GM23338 (cell line): ENCODE measurements at places on chromosomes 13 and 19. TPM values are rescaled to one million over a fixed set of nuclear protein-coding genes. Genes with fewer than 3 reads are reported as not detected.
A peak's percentile ranks its signal among the peaks of the same experiment; 100 is the strongest.

The ZNF497 gene
- total RNA-seq = 1.0 and 2.0 TPM in 2 replicates

The TTYH1 gene
- 31.8 and 40.8 TPM in 2 replicates for total RNA-seq

The LGALS4 gene
- total RNA-seq = 0.87 TPM in 1 of 2 replicates, not detected in the other

The PAN3 gene
- total RNA-seq = 52.5 and 58.2 TPM in 2 replicates

The FAM216B gene
- not detected in 2 replicates for total RNA-seq

The PRSS57 gene
- not detected in 2 replicates for total RNA-seq

The PALM3 gene
- 40.2 and 45.8 TPM in 2 replicates for total RNA-seq

The PSG4 gene
- total RNA-seq = not detected in 2 replicates

DNA sequence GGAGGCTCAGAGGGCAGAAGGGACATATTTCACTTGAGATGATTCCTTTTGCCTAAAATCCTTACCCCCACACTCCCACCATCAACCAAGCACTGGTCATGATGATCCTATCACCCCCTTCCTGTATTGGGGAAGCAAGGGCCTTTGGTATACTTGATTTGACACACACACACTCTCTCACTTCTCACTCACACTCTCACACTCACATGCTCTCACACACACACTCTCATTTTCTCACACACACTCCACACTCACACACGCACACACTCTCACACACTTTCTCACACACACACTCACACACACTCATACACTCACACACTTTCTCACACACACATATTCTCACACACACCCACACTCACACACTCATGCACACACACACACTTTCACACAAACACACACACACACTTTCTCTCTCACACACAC lies 8.6 kb downstream of the RGCC start:
- DNase-seq = no peak

DNA sequence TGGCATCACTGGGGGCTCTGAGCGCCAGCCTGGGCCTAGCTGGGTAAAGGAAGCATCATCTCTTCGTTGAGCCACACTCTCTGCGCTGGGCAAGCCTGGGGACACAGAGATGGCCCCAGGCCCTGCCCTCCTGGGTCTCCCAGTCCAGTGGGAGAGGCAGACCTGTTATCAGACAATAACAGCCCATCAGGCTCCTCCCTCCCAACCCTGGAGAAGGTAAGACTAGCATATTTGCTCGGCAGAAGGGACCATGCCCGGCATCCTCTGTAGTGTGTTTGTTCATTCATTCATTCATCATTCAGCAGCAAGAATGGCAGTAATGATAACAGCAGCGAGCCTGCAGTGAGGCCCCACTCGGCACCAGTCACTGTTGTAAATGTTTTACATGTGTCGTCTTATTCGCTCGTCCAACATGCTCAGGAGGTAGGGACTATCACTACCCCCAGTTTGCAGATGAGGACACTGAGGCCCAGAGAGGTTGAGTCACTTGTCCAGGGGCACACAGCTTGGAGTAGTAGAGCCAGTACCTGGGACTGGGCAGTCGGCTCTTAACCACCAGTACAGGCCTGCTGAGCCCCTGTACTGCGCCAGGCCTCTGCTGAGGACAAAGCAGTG lies 33.2 kb downstream of the PAK4 start:
- no peak for DNase-seq

- DNase-seq = peak; percentile 33
These were observed 4.1 kb downstream of the IER2 start for GRCh38 chr19:13154241-13154778.

DNA sequence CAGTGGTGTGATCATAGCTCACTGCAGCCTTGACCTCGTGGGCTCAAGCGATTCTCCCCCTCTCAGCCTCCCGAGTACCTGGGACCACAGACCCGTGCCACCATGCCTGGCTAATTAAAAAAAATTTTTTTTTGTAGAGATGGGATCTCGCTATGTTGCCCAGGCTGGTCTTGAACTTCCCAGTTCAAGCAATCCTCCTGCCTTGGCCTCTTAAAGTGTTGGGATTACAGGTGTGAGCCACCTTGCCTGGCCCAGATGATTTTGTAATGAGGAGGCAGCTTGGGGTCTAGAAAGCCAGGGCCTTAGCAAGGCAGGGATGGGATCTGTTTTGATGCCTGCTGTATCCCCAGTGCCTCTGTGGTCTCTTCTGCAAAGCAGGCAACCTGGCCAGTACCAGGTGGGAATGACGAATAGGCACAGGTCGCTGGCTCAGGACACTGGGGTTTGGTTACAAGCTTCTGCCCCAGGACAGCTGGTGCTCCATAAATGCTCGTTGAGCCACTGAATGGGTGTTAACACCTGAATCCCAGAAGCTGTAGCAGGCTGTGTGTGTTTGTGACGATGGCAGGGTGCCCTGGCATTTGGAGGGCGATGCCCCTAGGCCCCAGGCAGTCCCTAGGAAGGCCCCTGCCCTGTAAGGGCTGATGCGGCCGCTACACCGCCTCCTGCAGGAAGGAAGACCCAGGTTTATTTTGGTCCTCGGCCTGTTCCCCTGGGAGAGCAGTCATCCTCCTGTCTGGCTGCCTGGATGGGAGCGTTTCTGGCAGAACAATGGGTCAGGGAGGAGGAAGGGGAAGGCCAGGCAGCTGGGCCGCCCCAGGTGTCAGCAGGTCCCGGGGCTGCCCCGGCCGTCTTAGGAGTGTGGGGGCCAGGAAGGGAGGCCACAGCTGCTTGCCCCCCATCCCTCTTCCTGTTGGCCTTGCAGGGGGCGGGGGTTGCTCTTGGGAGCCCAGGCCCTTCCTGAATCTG lies 8.6 kb downstream of the TNFAIP8L1 start:
- DNase-seq = peak; percentile 63

- peak; percentile 14 for DNase-seq
These were observed 1660.3 kb downstream of the EFNB2 start for GRCh38 chr13:104875038-104875754.

GRCh38 chr13:99071211-99071610 lies 93.3 kb upstream of the DOCK9 start:
- no peak for DNase-seq

DNA sequence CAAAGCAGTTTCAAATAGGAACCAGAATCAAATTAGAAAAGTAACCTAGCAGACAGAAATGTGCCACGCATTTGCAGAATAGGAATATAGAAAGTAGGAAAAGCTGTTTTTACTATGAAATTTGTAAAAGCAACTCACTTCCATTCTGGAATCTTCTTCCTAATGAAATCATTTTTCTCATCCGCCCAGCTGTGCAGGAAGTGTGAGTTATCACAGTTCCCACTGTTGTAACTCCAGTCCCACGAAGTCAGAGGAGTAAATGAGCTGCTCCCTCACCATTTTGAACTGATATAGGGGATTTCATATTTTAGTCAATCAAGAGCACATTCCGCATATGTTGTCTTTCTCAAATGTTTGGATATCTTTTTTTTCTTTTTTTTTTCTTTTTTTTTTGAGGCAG lies 230.8 kb downstream of the TBC1D4 start:
- DNase-seq = no peak

DNA sequence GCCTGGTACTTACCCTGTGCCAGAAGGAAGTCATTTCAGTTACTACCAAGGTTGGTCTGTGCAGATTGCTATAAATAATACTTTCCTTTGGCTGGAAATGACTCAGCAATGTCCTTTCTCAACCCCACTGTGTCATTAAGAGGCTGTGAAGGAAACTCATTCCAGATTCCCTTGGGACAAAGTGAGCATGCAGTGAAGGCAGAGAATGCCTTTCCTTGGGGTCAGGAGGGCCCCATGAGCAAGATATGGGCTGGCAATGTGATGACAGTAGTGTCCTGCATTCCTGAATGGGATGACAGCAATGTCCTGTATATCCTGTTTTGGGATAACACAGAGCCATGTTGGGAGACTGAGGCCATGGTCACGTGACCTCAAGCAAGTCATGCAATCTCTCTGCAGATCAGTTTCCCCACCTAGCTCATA lies 213.1 kb upstream of the TMTC4 start:
- no peak for DNase-seq

DNA sequence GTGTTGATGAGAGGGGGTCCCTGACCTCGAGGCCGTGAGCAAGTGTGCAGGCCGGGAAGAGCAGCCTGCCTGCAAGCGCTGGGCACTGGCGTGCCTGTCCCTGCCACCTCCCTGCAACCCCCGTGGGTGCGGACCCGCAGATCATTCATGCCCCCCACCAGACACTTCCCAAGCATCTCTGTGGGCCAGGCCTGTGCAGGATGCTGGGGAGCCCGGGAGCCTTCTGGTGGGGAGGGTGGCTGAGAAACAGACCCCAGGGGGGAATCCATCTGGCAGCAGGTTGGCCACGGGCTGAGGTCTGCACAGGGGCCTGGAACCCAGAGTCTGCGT lies 18.4 kb upstream of the CACTIN start:
- no peak for DNase-seq

DNA sequence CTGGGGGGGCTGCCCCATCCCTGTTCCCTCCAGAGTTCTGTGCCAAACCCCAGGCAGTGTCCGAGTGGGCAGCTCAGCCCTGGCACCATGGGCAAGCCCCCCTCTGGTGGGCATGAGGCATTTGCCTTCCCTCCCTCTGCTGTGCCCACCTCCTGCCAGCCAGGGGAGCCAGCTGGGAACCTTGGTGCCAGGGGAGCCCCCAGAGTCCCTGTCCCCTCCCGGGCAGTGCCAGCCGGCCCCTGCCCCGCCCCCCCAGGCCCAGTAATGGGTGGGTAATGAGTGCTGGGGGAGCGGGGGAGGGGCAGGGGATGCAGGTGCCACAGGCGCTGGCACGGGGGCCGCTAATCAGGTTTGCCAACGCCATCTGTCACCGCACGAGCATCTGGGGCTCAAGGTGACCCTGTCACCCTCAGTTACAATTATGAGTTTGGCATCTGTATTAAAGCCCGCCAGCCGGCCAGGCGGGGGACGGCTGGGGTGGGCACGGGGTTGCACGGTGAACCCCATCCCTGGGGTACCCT lies 5.9 kb downstream of the DAND5 start:
- no peak for DNase-seq

DNA sequence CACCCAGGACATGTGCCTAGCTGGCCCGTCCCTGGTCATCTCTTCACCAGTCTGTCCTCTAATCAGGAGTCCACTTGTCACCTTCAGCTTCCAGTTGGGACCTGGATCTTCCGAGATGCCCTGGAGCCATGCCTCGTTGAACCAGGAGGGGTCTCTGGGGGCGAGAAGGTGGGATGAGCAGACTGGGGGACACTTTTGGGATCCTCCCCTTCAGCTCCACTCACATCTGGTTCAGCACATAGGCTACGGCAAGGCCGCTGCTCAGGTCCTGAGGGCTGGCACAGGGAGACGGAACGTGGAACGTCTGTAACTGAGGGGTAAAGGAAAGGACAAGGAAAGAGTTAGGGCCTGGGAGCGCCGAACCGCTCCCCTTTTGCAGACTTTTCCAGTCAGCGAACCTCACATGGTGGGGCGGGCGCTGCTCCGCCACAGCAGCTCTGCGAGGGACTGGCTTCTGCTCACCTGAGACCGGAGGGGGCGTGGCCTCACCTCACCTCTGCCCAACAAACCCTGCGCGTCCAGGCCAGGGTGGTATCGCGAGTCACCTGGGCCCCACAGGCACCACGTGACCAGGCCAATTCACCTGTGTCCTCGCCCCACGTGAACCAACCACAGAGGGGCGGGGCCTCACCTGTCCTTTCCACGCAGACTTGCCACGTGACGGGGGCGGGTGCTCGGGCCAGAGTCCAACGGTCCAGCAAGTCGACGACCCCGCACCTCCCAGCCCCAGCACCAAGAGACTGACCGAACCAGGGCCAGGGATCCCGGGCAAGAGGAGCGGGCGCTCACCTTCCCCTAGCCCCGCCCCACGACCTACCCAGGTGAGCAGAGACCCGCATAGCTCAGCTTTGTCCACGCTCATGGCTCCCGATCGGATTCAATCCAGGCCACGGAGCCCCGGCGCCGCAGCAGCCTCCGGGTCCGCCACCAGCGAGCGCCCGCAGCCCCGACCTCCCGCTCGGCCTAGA lies at the start of gene HOOK2:
HOOK2 (minus strand) TSS at position 965 of the 968 bp plus-strand sequence; CDS start at position 862, 103 bp downstream.
- DNase-seq = peak; percentile 97

- no peak for DNase-seq
These were observed 236.5 kb downstream of the DCLK1 start for GRCh38 chr13:35894636-35895035.

GRCh38 chr13:103607995-103608394 lies 541.8 kb upstream of the SLC10A2 start:
- no peak for DNase-seq

DNA sequence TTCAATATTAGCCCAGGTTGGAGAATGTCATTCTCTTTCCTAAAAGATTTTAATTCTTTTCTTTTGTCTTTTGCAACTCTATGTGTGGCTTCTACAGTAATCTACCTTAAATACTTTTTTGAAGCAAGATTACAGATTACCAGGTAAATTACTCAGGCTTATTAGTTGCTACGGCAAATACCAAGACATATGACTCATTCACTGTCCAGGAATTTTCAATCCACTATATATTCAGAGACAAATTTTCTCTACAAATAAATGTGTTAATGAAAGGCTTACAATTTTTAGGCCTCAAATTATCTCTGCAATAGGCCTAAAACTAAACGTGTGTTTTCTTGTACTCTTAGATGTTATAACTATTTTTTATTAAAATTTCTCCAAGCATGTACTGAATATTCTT lies 631.3 kb downstream of the DIAPH3 start:
- no peak for DNase-seq

DNA sequence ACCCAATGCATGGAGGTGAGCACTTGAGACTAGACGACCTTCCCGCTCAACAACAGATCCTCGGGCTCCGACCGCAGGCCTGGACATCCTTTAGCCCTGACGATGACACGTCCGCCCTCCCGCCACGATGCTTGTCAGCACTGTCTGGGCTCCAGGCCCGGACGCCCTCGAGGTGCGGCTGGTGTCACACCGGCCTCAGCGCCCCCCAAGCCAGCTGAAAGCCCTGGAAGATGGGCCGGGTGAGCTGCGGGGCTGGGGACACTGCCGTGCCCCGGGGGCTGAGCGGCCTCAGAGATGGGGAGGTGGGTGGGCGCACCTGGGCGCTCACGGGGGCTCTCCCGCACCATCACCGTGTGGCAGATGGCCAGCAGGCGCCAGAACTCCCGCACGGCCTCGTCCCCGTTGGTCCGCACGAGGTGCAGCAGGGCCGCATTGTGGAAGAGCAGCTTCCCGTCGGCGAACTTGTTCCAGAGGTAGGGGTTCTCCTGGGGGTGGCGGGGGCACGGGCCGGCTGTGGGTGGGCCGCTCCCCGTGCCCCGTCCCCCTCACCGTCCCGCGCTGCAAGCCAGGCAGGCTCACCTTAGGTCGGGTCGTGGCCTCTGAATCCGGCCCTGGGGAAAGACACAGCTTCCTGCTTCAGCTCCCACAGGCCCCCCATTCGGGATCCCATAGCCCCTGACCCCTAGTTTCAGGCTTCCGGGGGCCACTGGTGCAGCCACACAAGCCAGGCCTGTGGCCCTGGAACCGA lies 15.5 kb downstream of the ATP8B3 start:
- DNase-seq = no peak

DNA sequence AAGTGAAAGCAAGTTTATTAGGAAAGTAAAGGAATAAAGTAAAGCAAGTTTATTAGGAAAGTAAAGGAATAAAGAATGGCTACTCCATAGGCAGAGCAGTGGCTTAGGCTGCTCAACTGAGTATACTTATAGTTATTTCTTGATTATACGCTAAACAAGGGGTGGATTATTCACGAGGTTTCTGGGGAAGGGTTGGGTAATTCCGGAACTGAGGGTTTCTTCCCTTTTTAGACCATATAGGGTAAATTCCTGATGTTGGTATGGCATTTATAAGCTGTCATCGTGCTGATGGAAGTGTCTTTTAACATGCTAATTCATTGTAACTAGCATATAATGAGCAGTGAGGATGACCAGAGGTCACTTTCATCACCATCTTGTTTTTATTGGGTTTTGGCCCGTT lies 194.3 kb downstream of the DLEU7 start:
- DNase-seq = no peak

GRCh38 chr19:2344381-2344870 lies 15.6 kb upstream of the TMPRSS9 start:
- DNase-seq = no peak

GRCh38 chr19:47489072-47489914 lies 5.3 kb upstream of the KPTN start:
- no peak for DNase-seq
